Spinal cord (tissue), 10 donors: ENCODE measurements at places on chromosomes 2 and 18. TPM values are rescaled to one million over a fixed set of nuclear protein-coding genes. Genes with fewer than 3 reads are reported as not detected.

Gene DSEL
- 45.3 TPM for total RNA-seq

Gene ERICH2
- 1.1 TPM for total RNA-seq

DNA sequence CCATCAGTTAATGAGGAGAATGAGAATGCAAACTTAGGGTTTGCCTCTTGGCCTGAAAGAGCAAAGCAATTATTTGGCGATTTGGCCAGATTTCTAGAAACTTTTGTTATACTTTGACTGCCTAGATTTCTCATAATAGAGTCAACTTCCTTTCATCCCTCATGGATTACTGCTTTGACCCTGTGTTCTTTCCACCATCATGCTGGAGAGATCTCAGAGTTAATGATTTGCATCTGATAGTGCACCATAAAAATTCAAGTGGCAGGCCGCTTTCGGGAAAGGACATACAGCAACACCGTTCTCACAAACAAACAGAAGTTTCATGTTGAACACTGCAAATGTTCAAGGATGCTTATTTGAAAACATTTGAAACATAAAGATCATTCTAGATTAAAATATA lies 143.7 kb upstream of the ZFP36L2 start:
- H3K27ac ChIP-seq: peak overlapping the region; percentile 36
- H3K36me3 ChIP-seq: no peaks in the 10 kb centered on the region
- no peaks in the 10 kb centered on the region for H3K4me1 ChIP-seq
- H3K4me3 ChIP-seq: no peak overlapping the region

DNA sequence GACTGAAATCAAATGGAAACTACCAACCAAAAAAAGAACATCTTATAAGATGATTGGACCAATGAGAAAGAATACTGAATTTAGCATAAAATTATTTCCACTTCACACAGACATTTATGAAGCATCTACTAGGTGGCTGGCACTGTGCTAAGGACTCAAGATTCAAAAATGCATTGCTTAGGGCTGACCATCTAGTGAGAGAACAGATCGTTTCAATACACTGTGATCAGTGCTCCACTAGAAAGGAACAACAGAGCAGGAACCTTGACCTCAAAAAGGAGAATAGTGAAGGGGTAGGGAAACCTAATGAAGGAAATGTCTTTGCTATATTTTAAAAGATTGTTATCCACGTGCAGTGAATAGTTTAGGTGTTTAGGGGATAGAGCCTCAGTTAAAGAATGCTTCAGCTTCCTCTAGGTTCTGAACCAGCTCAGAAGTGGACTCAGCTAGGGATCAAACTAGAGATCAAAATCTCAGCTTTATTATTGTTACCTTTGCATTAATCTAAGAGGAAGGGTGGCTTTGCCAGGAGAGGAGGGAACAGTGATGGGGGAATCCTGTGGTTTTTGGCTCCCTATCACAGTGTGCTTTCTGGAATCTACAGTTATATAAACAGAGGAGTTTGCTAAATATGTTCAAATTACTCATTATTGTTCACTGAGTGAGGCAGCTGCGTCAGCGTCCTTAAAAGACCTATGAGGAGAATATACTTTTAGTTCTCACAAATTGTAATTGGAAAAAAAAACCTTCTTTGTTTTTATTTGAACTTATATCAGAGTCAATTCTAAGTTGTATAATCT lies 16.2 kb upstream of the BBS5 start:
- H3K27ac ChIP-seq: no peak overlapping the region
- DNase-seq: no peak
- no peak overlapping the region for H3K4me3 ChIP-seq
